ENCODE measurements at places on chromosomes 16 and 17.

DNA sequence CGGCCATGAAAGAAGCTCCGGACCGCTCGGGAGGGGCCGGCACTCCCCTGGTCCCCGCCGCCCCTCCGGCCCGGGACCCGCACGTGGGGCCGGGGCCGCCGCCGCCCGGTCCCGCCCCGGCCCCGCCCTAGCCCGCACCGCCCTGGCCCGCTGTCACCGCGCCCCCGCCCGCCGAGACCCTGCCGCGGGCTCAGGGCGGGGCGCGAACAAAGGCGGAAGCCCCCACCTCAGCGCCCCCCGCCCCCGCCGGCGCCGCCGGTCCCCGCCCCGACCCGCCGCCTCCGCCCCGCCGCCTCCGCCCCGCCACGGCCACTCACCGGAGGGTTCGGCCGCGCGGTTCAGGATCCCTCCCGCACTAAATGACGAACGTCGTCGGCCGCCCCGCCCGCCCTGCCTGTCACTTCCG lies at the start of gene ARHGDIA:
Gene ARHGDIA (minus strand): TSS at position 357 of the 406 bp plus-strand sequence. CDS start 1,407 bp downstream, outside the sequence.
- no peak for DNase-seq

GRCh38 chr16:35910409-35910808 lies 2451.0 kb downstream of the TP53TG3F start:
- DNase-seq: no peak

- DNase-seq: no peak
Observed at GRCh38 chr17:57666946-57667345, 78.2 kb downstream of the CCDC182 start.

DNA sequence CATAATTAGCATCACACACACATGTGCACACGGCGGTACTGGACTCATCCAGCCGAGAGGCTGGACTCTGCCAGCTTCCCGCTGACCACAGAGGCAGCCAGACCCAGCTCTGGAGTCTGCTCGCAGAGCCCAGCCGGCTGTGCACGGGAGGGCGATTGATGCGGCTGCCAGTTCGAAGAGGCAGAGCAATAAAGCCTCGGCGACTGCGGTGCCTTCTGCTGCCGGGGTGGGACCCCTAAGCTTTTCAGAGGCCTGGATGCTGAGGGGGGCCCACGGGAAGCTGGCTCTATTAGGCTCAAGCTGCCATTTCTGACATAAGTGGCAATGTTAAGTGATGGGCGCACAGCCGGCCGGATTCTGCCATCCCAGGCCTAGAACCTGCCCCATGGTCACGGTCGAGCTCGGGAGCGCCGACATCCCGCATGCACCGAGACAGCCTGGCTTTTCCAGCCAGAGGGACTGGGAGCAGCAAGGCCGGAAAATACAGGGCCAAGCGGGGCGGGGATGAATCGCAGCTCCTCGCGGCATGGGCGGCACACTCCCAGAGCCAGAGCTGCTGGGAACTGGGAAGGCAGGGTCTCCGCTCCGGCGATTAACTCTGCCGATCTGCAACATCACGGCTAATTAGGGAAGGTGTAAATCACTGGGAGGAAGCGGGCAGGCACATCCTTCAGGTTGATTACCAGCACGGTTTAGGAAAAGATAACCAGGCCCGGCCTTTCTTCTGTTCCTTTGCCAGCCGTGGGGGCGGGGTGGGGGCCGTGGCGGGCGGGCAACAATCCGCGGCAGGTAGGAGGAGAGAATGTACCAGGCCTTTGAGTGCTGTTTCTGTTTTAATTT lies 57.7 kb downstream of the TBC1D16 start:
- no peak for DNase-seq

DNA sequence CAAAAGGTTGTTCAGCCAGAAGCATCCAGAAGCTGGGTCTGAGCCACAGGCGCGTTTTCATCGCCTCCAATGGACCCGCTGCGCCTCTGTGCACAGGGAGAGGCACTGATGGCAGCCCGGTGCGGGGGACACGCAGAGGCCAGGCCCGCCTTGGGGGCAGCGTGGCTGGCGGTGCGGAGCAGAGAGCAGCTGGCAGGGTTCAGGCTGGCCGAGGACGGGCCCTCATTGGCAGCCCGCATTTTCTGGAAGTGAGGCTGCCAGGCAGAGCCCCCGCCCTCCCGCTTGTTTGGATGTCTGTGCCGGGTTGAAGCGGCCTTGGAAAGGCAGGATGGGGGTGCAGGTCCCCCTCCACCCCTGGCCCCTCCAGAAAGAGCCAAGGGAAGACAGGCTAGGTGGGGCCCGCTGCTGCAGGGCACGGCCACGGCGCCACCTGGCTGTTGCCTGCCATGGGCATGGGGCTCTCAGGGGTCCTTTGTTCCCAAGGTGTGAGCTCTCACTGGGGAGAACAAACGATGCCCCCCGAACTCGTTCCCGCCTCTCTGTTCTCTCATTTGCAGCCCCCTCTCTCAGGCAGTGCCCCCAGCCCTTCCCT lies 18.8 kb downstream of the GSE1 start:
- DNase-seq: no peak

Measured in activated CD4-positive, alpha-beta T cell treated with anti-CD3 and anti-CD28 coated beads for 1 hour (primary cell).